SW480 (cell line): ENCODE measurements at places on chromosomes 4 and X.

GRCh38 chr4:166941629-166942028, 292.7 kb downstream of the SPOCK3 start:
- DNase-seq, result no peak

- DNase-seq, result no peak
Observed at GRCh38 chrX:68994135-68994890, 165.5 kb downstream of the EFNB1 start.

- DNase-seq, result no peak
Observed at GRCh38 chr4:26141911-26142638, 178.7 kb upstream of the RBPJ start.

DNA sequence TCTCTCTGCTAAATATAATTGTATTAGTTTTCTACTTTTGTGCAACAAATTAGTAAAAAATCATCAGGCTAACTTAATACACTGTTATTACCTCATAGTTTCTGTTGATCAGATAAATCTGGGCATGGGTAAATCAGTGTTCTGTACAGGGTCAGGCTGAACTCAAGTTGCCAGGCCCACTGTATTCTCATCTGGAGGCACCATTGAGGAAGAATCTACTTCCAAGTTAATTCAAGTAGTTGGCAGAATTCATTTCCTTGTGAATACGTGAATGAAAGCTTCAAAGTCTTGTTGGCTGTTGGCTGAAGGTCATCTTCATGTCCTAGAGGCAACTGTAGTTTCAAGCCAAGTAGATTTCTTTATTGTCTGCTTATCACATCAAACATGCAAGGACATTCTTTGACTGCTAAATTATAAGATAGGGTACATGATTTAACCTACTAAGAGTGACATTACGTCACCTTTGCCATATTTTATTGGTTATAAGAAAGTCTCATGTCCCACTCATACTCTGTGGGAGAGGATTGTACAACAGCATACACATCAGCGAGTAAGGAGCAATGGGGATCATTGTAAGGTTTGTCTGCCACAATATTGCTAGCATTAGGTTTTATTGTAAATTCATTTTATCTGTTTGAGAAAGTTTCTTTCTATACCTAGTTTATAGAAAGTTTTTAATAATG, 1219.0 kb downstream of the ARAP2 start:
- DNase-seq, result no peak

DNA sequence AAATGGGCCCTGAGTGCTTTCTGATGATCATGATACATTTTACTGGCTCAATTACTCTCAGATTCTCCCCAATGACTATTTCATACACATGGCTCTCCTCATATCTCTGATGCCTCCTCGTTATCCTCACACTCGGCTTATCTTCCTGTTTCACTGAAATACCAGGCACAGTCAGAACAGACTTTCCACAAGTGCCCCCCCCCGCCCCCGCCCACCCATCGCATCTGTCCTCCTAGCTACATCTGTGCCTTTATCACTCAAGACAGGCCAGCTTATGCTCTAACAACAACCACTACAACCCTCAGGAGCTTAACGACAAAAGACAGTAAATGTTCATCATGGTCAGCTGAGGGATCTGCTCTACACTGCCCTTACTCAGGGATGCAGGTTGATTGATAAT, 610.6 kb upstream of the DIPK2B start:
- no peak for DNase-seq

DNA sequence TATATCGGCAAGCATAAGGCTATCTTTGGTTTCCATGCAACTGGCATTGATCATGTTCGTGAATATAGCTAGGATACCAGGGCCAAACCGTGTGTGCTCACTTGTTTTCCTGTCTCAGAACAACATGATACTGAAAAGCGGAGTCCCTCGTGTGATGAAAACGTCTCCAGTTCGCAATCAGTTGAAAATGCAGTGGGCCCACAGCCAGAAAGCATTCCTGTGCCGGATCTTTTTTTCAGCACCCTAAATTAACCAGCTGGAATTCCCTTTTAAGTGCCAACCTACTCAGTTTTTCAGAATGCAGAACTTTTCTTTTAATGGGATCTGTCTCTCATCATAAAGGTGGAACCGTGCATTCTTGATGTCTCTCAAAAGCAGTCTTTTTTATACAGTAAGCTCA, 130.8 kb upstream of the FRG1 start:
- DNase-seq, result no peak

DNA sequence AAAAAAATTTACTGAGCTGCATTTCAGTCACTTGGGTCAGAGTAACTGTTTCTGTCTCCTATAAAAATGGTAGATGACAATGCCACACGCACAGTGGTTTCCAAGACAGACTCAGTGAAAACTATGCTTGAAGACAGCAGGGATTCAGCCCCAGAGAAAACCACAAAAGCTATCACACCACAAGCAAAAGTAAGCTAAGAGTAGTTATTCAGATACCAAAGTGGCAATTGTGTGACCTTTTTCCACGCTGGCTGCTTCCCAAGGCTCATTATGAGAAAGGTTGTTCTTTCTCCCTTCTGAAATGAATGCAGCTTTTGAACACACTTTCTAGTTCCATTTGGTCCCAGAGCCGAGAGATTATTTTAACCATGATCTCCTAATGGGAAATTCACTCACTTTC, 46.4 kb upstream of the GPM6B start:
- DNase-seq, result no peak

- DNase-seq, result no peak
Observed at GRCh38 chr4:158915683-158916241, 146.9 kb downstream of the FNIP2 start.

DNA sequence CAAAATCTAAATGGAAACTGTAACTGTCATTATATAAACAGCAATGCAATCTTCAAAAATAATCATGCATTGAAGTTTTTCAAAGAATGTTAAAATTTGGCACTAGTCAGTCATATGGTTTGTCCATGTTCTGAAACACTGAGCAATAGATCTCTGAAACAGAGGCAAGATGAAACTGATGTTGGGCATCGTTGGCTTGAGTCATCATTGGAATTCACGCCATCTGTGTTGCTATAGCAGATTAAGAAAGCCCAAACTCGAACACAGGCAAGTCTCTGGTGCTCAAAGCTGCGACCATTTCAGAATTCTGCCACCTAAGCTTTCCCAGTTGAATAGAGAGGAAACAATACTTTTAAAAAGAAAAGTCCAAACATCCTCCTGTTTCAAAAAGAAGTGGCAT, 114.1 kb upstream of the PPARGC1A start:
- DNase-seq, result no peak

DNA sequence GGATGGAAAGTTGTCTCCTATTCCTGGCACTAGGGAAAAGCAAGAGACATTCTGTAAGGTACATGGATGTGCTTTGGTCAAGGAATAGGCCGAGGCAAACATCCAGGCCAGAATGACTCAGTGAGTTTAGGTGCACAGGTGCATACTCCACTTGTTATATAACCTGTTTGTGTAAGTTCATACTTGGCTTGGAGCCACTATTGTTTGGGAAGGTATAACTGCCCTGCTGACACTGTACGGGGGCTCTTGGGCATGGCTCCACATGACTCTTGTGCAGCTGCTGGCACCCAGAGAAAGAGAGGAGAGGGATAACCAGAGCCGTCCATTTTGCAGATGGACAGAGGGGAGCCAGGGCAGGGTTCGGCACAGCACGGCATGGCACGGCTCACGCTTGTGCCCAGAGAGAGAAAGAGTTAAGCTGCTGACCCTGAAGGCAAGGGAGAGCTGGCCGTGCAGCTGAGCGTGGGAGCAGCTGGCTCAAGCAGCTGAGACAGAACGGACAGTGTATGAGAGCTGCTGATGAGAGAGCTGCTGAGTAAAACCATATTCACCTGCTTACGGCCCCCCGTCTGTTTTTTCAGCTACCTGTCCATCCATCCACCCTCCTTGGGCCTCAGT, 98.0 kb downstream of the SLC2A9 start:
- DNase-seq, result no peak

GRCh38 chrX:8036914-8037313, 109.7 kb upstream of the PNPLA4 start:
- no peak for DNase-seq

DNA sequence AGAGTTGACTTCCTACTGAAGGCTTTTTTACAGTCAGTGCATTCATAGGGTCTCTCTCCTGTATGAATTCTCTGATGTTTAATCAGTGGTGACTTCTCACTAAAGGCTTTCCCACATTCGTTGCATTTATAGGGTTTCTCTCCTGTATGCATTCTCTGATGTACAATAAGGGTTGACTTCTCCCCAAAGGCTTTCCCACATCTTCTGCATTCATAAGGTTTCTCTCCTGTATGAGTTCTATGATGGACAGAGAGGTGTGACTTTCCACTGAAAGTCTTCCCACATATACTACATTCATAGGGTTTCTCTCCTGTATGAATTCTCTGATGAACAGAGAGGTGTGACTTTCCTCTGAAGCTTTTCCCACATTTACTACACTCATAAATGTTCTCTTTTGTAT, 45.2 kb downstream of the ZNF674 start:
- DNase-seq, result no peak

GRCh38 chr4:88522702-88523324, 763 bp downstream of the PYURF start:
- DNase-seq, result peak; percentile 9

GRCh38 chr4:67909905-67910584, 26.2 kb upstream of the TMPRSS11D start:
- no peak for DNase-seq

DNA sequence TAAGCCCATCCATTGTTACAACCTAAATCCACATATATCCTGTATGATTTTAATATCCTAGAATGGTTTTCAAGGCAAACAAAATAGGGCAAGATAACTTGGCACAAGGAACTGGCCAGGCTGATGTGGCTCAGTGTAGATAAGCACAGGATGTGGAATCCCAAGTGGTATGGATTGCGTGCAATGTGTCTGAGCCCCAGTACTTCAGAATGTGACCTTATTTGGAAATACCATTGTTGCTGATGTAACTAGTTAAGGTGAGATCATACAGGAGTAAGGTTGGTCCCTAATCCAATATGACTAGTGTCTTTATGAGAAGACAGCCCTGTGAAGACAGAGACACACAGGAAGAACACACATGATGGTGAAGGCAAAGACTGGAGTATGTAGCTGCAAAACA, 72.4 kb downstream of the IL21 start:
- DNase-seq, result no peak

DNA sequence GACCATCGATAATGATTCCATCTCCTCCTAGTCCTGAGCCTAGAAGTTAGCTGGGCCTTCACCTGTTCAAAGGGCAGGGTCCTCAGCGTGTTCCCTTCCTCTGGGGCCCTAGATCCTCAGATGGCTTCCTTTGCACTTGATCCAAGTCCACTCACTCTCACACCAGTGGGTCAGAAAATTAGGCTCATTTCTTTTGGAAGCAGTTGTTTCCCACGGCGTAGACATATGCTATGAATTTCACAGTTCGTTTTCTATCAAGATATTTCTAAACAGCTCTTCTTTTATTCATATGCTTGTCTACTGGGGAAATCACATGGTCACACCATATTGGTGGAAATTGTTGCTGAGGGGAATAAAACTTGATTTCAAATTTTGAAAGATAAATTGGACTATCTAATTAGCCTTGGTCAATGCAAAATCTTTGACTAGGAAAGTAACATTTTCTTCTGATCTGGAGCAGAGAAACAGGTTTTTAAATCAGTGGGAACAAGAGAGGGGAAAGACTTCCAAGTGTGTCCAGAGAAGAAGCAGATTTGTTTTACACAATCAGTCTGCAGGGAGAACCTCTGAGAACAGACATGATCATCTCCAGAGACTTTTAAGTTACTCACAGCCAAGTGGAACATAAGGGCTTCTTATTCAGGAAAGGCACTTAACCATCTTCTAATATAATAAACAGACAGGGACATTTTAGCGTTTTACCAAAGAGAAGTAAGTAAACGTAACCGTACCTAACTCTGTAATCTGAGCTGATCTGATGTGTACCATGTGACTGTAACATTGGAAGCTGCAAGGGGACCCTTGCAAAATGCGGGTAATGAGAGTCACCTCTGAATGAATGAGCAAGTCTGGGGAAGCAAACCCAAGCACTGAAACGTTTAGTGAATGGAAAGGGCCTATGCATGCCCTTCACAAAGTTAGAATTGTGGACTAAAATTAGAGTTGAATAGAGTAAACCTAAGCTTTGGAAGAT, 455.7 kb upstream of the FAT1 start:
- no peak for DNase-seq

DNA sequence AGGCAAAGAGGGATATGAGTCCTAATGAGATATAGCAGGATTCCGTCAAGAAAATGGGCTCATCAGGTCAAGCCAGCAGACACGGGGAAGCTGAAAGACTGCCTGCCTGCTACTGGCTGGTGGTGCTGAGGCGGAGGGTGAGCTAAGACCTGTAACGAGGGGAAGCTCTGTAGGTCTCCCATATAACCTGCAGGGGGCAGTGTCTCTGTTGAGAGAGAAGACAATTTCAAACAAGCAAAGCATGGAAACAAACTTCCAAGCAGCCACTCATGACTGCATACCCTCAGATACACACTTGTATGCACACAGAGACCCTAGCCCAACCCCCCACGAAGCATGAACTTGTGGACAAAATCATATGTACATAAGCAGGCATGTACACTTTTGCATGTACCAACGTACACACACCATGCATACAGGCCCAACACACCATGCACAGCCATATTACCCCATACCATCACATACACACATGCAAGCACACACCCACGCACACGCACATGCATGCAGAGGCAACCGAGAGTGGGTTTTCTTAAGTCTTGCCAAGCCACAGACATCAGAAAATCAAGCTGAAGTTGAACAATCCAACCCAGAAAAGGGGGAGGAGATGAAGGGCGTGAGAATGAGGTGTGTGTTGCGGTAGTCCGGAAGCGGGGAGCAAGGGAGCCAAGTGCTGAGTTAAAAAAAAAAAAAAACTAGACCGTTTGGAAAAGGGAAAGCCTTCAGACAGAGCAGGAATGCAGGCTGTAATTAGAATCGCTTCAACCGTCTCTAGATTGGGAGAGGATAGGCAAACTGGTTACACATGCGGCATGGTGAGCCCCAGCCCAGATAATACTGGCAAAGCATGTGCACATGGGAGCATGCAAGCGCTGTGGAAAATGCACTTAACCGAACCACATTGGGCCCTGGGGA, 71.0 kb downstream of the PJA1 start:
- DNase-seq, result peak; percentile 48

DNA sequence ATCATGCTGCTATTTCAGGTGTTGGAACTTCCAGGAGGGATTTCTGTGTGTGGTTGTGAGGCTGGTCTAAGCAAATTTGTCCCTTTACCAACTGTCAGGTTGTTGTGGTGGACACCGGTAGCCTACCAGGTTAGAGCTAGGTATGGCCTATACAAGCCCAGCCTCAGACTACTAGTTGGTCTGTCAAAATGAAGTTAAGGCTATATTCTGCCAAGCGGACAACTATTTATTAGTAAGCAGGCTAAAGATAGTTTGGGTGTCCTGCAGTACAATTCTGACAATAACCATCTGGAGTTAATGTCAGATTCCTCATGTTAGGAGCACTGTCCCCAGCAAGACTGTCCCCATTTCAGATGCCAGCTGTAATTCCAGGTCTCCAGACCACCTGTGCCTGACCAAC, 13.9 kb upstream of the ENPP6 start:
- DNase-seq, result no peak

DNA sequence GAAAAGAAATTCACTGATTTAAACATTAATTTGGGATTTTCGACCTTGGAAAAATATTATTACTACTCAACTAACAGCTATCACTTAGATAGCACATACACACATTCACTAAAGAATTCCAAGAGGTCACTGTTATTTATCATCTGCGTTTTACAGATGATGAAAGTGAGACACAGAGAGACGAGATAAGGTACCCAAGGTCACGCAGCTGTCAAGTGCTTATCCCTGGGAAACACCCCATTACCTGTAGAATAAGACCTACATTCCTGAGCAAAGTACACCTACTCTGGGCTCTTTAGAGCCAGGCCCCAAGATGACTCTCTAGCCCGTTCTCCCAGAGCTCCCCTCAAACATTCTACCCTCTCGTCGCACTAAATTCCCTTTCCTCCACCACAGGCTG, 48.6 kb downstream of the HAUS3 start:
- DNase-seq, result no peak

- DNase-seq, result no peak
Observed at GRCh38 chrX:2343413-2343812, 157.4 kb downstream of the DHRSX start.
